Globus pallidus (tissue), 1 donor: ENCODE measurements at places on chromosomes 5 and 9.

GRCh38 chr9:113626735-113627495 is 163.4 kb downstream of the RGS3 start:
- no peak for DNase-seq

GRCh38 chr9:69073103-69073502 is 37.6 kb downstream of the FXN start:
- no peak for DNase-seq

DNA sequence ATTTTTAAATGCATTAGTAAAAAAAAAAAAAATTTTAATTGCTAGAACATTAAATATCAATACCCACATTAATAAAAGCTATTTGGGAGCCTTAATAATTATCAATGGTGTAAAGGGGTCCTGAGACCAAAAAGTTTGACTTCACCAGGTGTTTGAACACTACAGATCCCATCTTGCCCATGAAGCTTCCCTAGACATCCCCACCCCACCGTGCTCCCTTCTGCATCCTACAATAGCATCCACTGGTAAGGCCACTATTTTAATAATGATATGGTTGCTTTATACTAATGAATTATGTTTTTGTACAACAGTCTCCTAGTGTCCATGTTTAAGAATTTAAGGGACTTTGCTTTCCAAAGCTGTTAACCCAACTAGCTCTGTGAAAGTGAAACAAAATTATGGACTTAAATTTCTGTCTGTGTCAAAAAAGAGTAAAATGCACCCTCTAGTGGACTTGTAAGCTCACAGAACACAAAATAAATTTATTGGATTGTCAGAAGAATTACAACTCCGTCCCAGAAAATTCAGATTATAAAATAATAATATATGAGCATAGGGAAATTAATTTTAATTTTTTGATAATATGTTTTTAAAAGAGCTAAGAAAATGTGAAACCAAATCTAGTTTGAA is 76.0 kb downstream of the ARL15 start:
- peak; percentile 16 for DNase-seq

GRCh38 chr5:17604951-17605350 is 968 bp downstream of the TAF11L11 start:
- DNase-seq = no peak

GRCh38 chr9:28923351-28923750 is 1350.1 kb upstream of the C9orf72 start:
- no peak for DNase-seq

GRCh38 chr5:55172051-55172899 is 702 bp downstream of the CDC20B start:
- peak; percentile 77 for DNase-seq

DNA sequence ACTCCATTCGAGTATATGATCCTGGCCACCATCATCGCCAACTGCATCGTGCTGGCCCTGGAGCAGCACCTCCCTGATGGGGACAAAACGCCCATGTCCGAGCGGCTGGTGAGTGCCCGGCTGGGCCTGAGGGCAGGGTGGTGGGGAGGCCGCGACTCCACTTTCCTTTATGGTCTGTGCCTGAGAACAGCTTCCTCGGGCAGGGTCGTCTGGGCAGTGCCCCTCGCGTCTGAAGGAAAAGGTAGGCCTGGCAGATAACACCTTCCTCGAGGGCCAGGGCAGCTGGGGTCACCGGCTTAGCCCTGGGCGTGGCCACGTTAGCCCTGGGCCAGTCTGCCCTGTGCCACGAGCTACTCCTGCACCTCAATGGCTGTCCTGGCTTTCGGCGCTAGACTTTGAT is 1.5 kb downstream of the CACNA1B start:
- DNase-seq = no peak

- no peak for DNase-seq
These were observed 63.1 kb downstream of the RNF38 start for GRCh38 chr9:36337002-36337401.
